CD8-positive, alpha-beta memory T cell (primary cell): ENCODE measurements at places on chromosomes 7 and 10. TPM values are rescaled to one million over a fixed set of nuclear protein-coding genes. Genes with fewer than 3 reads are reported as not detected.

The FAM131B gene
- 2.4 TPM for total RNA-seq

The TMEM225B gene
- total RNA-seq = 0.55 TPM

GRCh38 chr10:130040817-130041330, 69.8 kb downstream of the C10orf143 start:
- no peak for DNase-seq
- no peaks in the 10 kb centered on the region for H3K27me3 ChIP-seq
- no peak overlapping the region for H3K27ac ChIP-seq
- no peaks in the 10 kb centered on the region for H3K36me3 ChIP-seq

DNA sequence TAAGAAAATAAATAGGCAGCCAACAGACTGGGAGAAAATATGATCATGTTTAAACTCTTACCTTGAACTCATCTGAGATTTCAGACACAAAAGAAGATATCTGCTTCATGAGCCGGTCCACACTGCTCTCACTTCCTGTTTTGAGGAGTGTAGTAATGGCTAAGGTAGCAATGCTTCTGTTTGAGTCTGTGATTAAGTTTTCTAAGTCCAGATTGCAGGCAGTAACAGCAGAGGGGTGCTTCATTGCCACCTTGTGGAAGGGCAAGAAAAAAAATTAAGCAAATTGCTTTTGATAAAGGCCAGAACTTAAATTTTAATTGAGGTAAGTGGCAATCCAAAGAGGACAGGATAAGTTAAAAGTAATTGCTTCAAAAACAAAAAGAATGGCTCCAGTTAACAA, 69.1 kb downstream of the MEST start:
- H3K36me3 ChIP-seq = no peaks in the 10 kb centered on the region
- DNase-seq = no peak
- no peak overlapping the region for H3K4me3 ChIP-seq
- no peak overlapping the region for H3K27ac ChIP-seq
- no peaks in the 10 kb centered on the region for H3K27me3 ChIP-seq

DNA sequence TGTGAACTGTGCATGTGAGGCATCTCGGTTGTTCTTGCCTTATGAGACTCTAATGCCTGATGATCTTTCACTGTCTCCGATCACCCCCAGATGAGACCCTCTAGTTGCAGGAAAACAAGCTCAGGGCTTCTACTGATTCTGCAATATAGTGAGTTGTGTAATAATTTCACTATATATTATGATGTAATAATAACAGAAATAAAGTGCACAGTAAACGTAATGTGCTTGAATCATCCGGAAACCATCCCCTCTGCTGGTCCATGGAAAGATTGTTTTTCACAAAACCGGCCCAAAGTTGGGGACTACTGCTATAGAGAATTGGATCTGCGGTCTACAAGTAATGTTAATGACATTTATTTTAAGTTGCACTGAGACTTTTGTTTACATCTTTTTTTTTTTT, 126.7 kb downstream of the TPST1 start:
- H3K36me3 ChIP-seq = no peaks in the 10 kb centered on the region
- no peak overlapping the region for H3K27ac ChIP-seq
- no peaks in the 10 kb centered on the region for H3K27me3 ChIP-seq
- H3K4me3 ChIP-seq = no peak overlapping the region
